ENCODE measurements at places on chromosomes 1 and 21.

DNA sequence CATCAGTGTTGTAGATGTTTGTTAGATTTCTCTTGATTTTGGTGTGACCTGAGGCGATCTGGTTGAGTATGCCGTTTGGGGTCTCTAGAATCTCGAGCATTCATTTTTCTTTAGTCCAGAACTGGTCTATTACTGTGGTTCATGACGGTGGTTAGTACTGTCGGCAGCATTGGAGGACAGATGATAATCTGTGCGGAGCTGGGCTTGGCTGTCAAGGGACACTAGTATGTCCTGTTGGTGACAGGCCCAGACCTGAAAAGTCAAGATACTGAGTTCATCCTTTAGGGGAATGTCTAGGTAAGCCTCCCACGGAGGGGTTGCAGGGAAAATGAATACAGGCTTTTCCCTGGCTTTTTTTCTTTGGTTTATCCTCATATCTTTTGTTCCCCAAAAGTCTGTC is 59.8 kb downstream of the PEX14 start:
- DNase-seq = no peak

DNA sequence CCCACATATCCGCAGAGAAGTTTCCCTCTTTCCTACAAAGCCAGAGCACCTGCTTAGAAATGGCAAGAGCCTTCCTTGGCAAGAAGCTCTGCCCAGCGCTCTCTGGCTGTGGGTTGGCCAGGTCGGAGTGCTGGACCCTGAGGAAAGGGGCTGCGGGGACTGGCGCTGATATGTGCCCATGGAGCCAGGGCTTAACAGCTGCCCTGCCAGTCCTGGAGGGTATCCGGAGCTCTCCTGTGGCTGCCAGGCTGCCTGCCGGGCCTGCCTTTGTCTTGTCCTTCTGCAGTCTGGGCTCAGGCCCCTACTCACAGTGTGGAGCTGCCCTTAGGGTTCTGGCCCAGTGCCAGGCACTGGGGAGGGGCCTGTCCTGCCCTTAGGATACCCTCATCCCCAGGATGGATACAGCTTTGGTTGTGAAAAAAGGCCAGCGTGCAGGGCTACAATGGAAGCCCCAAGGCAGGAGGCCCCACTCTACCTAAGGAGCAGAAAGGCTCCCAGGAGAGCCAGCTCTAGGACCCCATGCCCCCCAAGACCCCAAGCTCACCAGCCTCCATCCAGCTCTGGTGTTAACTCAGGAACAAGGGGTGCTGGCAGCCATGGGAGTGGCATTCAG is 43.4 kb downstream of the KIAA1614 start:
- no peak for DNase-seq

DNA sequence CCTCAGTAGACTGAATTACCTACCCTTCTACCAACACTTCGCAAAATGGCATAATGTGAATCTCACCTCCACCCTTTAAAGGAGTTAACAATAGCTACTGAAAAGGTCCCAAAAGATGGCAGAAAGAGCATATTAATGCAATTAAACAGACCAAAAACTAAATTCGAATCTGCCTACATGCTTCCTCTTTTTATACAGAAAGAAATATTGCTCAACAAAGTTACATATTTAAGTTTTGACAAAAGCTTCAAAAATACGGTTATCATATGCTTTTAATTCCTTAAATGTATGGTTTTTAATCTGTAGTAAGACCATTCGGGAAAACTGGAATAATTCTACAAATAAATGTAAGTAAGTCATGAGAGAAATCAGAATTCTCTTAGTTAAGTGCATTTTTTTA is 2.2 kb downstream of the APP start:
- no peak for DNase-seq

DNA sequence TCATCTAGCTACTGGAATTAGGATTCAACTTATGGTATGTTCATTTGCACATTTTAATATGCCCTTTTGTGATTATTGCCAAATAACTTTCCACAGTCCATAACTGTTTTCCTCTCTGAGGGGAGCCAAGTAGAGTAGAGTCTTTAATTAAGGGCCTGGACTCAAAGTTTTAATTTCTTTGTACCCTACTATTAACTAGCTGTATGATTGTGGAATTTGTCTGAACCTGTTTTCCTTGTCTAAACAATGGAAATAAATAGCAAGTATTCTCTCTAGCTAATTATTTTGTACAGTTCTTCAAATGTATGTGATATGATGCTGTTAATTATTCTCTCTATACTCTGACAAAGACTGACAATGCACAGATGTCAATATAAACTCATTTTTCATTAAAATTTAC is 24.0 kb upstream of the SLC30A10 start:
- no peak for DNase-seq

DNA sequence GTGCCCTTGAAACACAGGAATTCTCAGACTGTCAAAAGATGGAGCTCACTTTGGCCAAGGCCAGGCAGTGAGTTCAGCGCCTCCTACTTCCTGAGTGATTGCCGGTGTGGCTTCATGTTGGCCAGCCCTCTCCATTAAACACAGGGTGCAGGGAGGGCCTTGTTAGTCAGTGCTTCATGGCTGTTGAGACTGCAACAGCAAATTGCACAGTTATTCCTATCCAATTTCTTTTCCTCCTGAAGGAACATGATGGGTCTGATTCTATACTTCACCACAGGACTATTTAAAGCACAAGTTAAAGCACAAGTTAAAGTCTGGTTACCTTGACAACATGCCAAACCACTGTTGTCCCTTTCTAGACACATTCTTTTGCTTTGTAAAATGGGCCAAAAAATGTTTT is 156.6 kb downstream of the SIPA1L2 start:
- no peak for DNase-seq

GRCh38 chr1:24118410-24119242 is 6.7 kb upstream of the MYOM3 start:
- DNase-seq = no peak

DNA sequence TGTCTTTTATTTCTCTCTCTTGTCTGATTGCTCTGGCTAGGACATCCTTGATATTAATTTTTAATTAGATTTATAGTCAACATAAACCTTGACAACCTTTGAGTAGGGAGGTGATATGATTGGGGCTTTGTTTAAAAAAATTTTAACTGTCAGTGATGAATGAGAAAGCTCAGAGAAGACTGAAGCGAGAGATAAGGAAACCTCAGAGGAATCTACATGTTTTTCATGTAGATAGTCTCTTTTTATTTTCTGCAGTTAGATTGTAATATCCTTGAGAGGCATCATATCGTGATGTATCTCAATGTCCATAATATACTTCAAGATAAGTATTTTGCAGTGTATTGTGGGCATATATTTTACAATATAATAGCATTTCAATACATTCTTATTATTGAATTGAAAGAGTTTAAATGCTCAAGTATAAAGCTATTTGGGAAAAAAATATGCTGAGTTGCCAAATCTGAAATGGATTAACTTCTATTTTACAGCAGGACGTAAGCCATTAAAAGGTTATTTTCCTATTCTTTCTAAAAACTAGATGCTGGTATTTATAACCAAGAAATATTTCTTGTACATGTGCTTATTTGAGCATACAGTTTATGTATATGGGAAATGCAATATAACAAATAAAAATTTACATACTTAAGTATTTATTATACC is 802.4 kb upstream of the ADGRL4 start:
- no peak for DNase-seq

DNA sequence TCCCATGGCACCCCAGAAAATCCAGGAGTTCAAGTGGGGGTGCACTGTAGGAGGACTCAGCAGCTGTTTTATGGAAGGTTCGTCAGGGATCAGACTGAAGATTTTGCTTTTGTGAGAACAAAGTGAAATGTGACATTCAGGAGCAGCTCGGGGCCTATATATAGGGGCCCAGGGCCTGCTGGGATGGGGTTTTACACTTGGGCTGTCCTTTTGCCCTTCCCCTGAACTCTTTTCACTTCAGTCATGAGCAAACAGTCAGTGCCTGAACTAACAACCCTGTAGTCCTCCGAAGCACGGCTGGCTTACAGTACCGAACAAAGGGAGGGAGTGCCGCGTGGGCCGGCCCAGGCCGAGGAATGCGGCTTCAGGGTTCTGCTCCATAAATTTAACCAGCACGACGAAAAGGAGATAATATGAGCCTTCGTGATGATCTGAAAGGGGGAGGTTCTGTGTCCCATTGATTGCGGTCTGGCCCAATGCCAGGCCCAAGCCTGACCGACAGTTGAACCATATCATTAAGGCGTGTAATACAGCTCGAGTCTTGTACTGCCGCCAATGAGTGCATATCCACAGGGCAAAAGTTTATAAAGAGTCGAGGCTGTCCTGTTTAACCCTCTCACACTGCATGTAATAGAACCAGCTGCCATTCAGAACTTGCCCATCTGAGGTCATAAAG is 139.9 kb downstream of the DHRS3 start:
- no peak for DNase-seq

GRCh38 chr1:111961773-111962565 is 27.5 kb downstream of the KCND3 start:
- DNase-seq = peak; percentile 50

DNA sequence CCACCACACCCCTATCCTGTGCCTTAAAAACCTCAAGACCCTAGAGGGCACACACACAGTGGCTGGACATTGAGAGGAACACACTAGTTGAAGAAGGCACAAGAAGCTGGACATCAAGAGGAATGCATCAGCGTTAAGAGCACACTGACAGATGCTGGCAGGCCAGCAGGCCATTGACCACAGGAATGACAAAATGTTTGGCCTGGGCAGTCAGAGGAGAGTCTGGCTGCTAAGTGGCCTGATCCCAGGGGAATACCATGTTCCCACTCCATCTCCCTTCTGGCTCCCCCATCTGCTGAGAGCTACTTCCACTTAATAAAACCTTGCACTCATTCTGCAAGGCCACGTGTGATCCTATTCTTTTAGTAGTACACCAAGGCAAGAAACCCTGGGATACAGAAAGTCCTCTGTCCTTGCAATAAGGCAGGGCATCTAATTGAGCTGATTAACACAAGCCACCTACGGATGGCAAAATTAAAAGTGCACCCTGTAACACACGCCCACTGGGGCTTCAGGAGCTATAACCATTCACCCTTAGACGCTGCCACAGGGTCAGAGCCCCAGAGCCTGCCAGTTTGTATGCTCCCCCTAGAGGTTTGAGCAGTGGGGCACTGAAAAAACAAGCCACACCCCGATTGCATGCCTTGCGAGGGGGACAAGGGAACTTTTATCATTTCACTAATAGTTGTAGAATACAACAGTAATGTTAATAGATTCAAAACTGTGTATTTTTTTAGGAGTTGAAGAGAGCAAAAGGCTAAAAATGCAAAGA is 1216.1 kb upstream of the NCAM2 start:
- no peak for DNase-seq

GRCh38 chr1:39116116-39116607 is 88.3 kb upstream of the MACF1 start:
- DNase-seq = no peak

GRCh38 chr1:52266507-52266906 is 99.5 kb downstream of the CC2D1B start:
- DNase-seq = no peak

DNA sequence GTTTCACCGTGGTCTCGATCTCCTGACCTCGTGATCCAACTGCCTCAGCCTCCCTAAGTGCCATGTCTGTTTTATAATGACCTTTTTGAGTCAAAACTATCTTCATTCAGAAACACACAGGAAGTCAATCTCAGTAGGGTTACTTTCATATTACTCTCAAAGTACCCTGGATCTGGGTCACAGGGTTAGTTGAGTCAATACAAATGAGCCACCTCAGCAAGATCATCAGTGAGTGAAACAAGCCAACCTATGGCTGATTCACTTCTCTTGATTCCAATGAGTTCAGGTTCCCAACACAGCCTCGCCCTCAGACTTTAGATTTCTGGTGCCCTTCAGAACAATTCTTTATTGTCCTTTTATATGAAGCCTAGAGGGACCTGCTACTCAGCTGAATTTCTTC is 76.9 kb downstream of the ZC3H11B start:
- DNase-seq = no peak

DNA sequence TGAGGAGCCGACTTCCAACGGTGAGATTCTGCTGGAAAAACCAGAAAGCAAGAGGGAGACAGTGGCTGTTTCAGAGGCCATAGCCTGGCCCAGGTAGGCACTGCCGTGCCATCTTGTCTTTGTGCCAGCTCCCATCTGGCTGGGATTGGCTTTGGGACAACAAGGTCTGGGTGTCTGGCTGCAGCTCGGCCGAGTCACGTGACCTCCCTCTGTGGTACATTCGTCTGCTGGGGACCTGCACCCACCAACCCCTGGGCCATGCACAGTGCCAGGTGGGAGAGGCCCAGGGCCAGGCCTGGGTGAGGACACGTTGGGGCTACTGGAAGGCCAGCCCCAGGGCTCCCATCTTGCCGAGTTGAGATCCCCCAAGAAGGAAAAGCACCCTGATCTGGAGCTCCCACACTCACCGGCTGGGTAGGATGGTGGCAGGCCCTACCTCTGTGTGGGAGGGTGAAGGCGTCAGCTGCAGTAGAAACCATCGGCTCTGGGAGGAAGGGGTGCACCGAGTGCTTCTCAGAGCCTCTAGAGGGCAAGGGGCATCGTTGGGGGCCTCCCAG is 25.3 kb upstream of the TTC34 start:
- DNase-seq = no peak

- no peak for DNase-seq
Observed at GRCh38 chr1:216702170-216702569, 21.1 kb downstream of the ESRRG start.

- DNase-seq = no peak
Observed at GRCh38 chr1:5424802-5425703, 567.2 kb downstream of the NPHP4 start.

- DNase-seq = no peak
Observed at GRCh38 chr1:41169066-41169798, 72.9 kb downstream of the SCMH1 start.
